ENCODE measurements at places on chromosomes 5 and 9. TPM values are rescaled to one million over a fixed set of nuclear protein-coding genes. Genes with fewer than 3 reads are reported as not detected.

GABRB2 gene
- 0.72 TPM for total RNA-seq

DNA sequence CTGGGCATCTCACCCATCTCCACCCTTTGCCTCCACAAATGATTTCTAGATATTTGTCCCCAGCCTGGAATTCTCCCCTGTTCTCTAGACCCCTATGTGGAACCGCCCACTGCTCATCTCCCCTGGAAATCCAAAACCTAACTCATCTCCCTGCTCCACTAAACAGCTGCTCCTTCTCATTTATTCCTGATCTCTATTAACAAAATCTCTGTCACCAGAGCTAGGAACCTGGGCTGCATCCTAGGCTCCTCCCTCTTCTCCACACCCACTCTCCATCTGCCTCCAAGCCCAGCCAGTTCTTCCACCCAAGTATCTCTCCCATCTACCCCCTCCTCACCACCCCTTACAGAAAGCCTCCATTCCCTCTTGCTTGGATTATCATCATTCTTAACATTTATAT is 24.0 kb upstream of the SYNPO start:
- no peak for DNase-seq

GRCh38 chr9:99818500-99818899 is 3.2 kb upstream of the NR4A3 start:
- DNase-seq = no peak

GRCh38 chr9:35937227-35937626 is 20.7 kb downstream of the OR2S2 start:
- no peak for DNase-seq

RACK1 gene
- total RNA-seq = 1,033 TPM

DNA sequence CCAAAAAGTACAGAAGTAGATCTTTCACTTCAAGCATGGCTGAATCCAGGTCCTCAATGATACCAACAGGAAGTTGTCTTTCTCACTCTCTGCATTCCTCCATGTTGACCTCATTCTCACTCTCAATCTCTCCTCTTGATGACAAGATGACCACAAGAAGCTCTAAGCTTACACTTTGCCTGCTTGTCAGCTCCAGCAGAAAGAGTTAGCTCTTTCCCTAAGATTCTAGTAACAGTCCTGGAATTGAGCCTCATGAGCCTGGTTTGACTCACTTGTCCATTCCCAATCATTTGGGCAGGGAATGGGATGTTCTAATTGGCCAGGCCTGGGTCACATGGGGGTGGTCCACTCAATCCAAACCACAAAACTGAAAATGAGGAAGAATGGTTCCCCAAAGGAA is 3.3 kb upstream of the CLTA start:
- no peak for DNase-seq

DNA sequence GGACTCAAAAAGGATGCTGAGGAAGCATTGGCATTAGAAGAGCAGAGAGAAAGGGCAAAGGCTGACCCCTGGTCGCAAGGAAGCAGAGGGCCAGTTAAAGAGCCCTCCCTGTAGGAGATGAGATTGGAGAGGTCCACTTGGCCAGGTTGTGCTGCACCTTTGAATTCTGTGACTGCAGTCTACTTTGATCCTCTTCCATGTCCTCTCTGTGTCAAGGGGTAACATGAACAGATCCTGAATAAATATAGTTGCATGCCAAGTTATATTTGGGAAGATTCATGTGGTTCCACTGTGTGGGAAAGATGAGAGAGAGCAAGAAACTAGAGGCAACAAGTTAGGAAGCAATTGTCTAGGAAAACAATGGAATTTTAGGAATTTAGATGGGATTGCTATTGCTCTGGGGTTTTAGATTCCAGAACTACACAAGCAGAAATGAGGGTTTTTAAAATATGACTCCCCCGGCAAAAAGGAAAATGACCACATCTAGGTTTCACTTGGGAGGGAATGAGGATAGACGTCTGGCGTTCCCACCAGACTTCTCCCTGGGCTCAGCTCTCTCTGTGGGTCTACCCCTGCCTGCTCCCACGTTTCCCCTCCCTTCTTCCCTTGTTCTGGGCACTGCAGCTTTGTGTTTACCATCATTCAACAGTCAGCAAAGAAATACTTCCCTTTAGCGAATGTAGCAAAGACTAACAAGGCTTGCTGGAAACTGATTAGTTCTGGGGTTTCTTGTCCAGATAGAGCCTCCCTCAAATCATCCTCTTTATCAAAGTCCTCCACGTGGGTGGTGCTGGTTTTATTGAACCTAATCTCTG is 63.6 kb downstream of the SNX18 start:
- DNase-seq = no peak

CREBRF gene
- total RNA-seq = 34.6 TPM

GRCh38 chr9:36143245-36143641 is 6.7 kb downstream of the GLIPR2 start:
- no peak for DNase-seq

DNA sequence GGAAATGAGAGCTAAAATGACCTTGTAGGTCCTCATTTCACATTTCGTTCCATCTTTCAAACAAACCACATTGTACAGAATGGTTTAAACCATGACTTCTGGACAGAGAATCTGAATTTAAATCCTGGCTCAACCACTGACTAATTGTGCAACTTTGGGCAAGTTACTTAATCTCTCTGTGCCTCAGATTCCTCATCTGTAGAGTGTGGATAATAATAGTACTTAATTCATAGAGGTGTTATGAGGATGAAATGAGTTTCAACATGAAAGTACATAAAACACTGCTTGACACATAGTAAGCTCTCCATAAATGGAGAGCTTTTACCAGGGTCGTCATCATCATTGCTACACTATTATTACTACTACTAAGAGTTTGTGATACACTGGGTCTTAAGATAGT is 46.3 kb upstream of the FOXE1 start:
- DNase-seq = no peak

DNA sequence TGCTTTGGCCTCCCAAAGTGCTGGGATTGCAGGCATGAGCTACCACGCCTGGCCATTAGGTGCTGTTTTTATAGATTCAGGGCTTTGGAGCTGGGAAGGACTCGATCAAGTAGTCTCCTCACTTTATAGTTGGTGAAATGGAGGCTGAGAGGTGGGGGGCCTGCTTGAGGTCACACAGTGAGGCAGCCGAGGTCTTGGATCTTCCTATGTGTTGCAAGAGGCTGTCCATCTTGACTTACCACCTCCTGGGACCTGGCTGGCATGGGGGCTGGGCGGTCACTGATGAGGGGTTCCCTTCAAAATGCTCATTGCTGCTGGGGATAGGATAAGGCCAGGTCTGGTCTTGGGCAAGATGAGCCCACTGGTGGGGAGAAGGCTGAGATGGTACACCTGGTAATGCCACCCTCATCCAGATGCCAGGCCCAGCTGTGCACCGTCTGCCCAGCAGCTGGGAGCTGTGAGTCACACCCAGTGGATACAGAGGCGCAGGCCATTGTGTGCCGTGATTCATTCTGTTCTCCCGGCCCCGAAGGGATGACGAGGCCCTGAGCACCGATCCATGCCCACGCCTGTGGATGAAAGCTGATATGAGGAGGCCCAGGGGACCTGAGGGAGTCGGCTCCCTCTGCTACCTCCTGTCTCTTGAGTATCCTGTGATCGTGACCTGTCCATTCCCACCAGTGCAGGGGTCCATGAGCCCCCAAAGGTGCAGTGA is 10.5 kb upstream of the NDST1 start:
- DNase-seq = peak; percentile 60

DNA sequence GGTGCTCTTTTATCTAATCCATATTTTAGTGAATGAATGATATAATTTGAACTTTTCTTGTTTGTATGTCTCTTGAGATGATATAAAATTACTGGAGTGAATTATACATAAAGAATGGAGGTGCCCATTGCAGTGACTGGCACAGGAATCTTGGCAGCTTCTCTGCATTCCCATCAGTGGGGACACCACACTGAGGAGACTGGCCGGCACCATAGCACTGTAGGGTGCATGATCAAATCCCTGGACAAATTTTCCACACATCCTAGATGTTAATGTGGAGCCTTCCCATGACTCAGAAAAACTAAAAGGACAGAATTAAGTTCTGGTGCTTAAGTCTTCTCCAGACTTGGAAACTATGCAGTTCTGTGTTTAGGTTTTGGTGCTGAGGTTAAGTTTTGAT is 124.1 kb downstream of the CEP120 start:
- no peak for DNase-seq

DNA sequence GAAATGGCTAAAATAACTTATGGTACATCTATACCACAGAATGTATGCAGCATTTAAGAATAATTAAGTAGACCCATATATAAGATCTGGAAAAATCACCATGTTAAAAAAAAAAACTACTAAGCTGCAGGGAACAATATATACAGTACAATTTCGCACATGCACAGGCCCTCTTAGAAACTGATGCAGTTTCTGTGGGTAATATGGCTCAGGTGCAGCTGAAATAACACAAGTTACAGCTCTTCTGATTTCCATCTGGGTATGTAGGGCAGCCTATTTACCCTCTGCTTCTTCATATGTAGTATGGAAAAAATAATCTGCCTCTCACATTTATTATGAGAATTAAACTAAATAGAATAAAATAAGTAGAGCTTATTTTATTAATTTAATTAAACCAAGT is 82.9 kb downstream of the YIPF5 start:
- no peak for DNase-seq

HTR1A gene
- not detected for total RNA-seq

CDX1 gene
- total RNA-seq = 0.29 TPM

SPINK7 gene
- total RNA-seq = not detected

DNA sequence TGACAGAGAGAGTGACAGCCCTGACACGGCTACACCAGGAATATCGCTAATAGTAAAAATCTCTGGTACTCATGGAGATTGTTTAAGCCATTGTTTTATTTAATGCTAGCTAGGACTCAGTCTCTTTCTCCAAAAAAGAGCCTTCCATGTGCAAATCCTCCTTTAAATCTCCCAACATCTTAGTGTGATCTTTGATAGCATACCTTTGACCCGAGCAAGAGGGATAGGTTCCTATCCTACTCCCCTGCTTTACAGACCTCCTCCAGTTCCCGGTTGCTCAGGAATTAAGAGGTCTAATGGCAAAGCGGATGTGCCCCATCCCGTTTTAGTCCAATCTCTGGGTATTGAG is 663 bp upstream of the FRMD3 start:
- no peak for DNase-seq

PCDHGC5 gene
- total RNA-seq = 2.0 TPM

GRCh38 chr5:45672271-45672670 is 23.9 kb downstream of the HCN1 start:
- DNase-seq = no peak

DNA sequence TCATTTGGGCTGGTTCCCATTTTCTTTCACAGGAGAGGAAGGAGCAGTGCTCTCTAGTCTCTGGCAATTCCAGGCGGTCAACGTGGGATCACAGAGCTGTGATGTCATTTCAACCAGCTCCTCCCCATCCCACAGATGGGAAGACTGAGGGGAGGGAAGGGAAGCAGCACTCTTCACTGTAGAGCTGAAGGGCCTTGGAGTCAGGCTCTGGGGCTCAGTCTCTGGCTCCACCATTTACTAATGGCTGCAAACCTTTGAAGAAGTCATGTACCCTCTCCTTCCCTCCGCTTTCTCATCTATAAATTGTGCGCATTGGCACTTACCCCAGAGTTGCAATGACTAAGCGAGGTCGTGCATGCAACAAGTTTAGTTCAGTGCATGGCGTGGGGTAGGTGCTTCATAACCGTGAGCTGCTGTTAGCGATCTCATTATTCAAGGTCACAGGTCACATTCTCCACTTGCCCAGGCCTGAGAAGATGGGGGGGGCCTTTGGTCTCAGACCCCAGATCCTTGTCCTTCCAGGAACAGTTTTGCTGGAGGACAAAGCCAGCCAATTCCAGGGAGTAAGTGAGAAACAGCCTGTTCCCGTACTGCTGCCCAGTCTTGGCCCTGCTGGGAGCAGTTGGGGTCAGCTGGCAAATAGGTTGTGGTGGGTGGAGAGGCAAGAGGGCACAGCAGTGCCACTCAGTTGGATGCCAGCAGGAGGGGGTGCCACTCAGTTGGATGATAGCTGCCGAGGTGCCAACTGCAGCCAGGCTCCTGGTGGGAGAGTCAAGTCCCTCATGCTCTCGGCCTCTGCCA is 136.7 kb downstream of the RGS3 start:
- DNase-seq = no peak

CYSRT1 gene
- total RNA-seq = 0.78 TPM

GRCh38 chr5:88772831-88773230 is 110.2 kb downstream of the MEF2C start:
- DNase-seq = no peak

IFNA21 gene
- total RNA-seq = not detected

PTRH1 gene
- 19.5 TPM for total RNA-seq

DNA sequence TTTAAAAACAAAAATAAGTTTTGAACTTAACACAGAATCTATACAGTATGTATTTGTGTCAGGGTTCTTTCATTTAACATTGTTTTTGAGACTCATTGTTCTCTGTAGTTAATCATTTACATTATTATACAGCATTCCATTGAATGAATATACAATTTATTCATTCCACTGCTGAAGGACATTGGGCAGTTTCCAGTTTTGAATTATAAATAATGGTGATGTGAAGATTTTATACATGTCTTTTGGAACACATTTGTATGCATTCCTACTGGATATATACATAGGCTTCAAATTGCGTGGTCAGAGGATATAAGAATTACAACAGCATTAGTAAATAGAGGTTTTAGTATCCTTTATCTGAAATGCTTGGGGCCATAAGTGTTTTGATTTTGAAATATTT is 72.0 kb downstream of the CEP120 start:
- DNase-seq = no peak

- DNase-seq = no peak
These were observed 217.1 kb upstream of the CD180 start for GRCh38 chr5:67413721-67414120.

IL31RA gene
- 0.17 TPM for total RNA-seq

DNA sequence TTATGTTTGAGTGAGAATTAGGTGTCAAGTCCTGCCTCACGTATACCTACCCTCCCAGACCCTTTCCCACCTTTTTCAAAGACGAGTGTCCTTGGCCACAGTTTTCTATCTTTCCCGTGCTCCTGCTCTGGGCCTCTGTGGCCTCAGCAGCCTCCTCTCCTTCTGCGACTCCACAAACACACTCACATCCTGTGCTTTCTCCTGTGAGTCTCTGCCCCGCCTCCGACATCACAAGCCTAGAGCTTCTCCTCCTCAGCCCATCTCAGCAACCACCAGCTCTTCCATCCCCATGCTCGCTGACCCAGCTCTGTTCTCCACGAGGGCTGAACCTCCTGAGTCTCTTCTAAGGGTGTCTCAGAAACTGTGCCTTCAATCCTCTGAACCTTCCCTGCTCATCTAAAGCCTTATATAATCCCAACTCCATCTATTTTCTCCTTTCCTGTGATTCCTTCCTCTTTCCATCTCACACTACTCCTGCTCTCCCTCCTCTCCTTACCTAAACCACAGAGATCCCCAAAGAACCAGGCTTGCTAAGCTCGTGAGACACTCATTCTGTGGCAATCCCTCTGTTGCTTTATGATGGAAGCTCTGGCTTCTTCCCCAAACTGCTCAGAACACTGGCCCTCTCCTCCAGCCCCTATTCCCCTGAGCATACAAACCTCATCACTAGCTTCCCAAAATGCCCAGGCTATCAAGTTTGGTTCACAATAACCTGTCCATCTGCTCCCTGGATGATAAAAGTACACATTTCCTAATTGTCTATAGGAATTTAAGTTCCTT is 55.2 kb downstream of the RASEF start:
- DNase-seq = no peak

- DNase-seq = no peak
These were observed 116.7 kb upstream of the RETREG1 start for GRCh38 chr5:16733331-16734006.

PCDHGC4 gene
- total RNA-seq = 2.6 TPM

Data from mucosa of gallbladder (tissue), 1 donor.